Activated naive CD4-positive, alpha-beta T cell treated with anti-CD3 and anti-CD28 coated beads, Interleukin-2, amount 10 ng/mL, durations not matched to agents 7 days and 5 days (primary cell): ENCODE measurements at places on chromosomes 13 and 19.

DNA sequence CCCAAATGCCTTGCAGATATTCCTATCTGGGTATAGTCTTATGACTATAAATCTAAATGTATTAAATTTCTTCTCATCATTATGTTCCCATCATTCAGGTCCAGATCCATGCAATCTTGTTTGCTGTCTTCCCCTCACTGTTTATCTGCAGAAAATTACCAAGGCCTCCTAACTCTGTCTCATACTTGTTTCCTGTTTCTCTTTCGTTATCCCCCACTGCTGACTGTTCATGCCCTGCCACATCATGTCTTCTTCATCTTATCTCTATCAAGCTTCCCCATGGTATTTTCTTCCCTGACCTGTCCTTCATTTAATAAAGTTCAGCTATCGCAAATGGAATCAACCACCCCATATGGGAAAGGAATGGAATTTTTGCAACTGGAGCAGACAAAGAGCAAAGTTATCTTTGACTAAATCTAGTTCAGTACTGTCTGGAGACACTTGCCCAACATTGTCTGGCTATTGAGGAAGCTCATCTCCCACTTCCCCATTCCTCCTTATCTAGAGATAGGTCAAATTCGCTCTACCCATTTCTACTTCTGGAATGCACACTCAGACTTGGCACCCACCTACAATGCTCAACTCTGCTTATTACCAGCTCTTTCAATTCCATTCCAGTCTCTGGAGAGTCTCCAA, 1358.1 kb downstream of the EFNB2 start:
- DNase-seq, result no peak

DNA sequence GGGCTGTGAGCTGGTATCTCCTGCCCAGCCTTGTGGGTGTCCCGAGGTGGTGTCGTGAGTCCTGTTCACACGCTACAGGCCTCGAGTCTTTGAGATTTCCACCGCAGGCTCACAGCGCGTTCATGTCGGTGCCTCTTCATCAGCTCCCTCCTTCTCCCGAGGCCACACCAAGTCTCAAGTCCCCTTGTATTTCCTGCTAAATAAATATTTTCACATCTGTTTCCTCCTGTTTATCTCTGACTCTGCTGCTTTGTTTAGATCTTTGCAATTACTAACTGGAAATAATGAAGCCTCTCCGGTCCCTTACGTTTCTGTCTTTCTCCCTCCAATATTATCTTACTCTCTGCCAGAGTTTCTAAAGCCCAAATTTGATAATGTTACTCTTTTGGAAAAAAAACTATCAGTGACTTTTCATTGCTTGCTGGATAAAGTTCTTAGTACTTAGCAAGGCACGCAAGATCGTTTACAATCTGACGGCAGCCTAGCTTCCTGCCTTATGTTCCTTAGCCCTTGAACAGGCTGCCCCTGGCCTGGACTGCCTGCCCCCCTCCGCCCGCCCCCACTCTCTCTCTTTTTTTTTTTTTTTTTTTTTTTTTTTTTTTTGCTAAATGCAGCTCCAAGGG, 130.5 kb upstream of the RNF113B start:
- no peak for DNase-seq

DNA sequence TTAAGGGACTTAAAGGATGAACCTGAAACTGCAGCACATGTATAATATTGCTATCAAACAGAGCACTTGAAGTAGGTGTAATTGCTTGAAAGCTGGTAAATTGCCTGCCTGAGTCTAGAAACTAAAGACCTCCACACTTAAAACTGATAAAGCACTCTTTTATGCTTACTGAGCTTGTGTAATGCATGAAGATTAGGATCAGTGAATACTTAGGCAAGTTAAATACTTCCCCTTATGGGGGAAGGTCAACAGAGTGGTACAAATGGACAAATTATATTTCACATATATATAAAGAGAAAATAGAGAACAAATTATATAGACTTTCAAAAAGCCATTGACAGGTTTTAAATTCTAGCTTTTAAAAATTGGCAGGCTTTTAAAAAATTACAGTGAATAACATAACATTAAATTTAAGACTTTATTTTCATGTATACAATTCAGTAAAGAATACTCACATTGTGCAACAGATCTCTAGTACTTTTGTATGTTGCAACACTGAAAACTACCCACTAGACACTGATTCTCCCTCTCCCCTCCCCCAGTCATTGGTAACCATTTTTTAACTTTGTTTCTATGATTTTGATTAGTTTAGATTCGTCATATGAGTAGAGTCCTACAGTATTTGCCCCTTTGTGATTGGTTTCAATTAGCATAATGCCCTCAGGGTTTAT, 23.9 kb downstream of the PIBF1 start:
- DNase-seq, result no peak

GRCh38 chr13:85427416-85427815, 371.8 kb downstream of the SLITRK6 start:
- DNase-seq, result no peak

DNA sequence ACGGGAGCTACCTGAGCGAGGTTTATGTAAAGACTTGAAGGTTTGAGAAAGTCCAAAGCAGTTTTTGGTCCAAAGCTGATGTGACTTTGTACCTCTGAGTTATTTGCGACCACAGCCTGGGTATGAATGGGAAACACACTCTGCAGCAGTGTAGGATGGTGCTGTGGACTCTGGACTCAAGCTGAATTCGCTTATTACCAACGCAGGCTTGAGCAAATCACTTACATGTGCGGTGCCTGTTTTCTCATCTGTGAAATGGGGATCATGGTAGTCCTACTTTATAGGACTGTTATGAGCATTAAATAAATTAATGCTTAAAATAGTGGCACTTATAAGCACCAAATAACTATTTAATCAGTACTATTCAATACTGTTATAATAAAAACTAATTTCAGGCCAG, 176.5 kb downstream of the PAN3 start:
- DNase-seq, result no peak

GRCh38 chr13:113786262-113786841, 27.3 kb downstream of the TMEM255B start:
- DNase-seq, result no peak

DNA sequence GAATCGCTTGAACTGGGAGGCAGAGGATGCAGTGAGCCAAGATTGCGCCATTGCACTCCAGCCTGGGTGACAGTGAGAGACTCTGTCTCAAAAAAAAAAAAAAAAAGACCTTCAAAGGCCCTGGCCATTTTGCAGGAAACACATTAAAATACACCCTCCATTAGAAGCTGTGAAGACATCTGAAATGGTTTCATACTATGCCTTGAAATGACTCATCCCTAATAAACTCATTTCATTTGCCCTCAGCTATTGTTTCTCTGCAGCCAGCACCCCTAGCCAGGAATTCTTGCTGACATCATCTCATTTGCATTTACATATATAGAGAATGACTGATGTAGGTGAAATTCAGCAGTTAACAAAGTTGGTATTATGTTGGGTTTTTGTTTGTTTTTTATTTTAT, 8.7 kb downstream of the EML2 start:
- DNase-seq, result no peak

DNA sequence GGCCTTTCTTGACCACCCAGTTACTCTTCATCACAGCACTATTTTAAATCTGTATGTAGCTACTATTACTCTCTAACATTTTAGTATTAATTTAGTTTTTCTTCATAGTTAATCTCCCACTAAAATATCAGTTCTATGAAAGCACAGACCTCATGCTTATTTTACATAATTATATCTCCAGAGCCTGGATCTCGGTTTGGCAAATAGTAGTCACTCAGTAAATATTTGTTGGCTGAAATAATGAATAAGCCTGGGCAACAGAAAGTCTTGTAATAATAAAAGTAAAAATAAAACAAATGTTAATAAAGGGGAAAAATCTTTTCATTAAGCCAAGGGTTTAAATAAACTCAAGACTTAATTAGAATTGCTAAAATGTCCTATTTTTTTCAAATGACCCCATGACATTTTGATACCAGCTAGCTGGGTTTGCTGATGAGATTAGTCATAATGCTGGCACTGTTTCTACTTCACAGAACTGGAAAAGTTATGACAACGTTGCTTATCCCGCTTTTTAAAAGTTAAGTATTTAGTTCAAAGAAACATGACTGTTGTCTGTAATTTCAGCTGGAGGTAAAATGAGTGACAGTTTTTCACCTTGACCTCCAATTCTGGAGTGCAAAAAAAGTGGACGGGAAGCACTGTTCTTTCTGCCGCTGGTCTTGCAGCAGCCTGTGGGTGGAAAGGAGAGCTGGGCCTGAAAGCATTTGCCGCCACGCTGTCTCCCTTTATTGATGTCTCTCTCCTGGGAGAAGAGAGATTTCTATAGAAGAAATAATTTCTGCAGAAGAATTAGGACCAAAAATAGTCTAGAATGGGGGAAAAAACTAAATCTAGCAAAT, 85.2 kb upstream of the SPATA13 start:
- no peak for DNase-seq

GRCh38 chr13:45255247-45255987, 54.6 kb upstream of the KCTD4 start:
- no peak for DNase-seq

GRCh38 chr19:6076675-6077463, 33.4 kb downstream of the RFX2 start:
- no peak for DNase-seq

DNA sequence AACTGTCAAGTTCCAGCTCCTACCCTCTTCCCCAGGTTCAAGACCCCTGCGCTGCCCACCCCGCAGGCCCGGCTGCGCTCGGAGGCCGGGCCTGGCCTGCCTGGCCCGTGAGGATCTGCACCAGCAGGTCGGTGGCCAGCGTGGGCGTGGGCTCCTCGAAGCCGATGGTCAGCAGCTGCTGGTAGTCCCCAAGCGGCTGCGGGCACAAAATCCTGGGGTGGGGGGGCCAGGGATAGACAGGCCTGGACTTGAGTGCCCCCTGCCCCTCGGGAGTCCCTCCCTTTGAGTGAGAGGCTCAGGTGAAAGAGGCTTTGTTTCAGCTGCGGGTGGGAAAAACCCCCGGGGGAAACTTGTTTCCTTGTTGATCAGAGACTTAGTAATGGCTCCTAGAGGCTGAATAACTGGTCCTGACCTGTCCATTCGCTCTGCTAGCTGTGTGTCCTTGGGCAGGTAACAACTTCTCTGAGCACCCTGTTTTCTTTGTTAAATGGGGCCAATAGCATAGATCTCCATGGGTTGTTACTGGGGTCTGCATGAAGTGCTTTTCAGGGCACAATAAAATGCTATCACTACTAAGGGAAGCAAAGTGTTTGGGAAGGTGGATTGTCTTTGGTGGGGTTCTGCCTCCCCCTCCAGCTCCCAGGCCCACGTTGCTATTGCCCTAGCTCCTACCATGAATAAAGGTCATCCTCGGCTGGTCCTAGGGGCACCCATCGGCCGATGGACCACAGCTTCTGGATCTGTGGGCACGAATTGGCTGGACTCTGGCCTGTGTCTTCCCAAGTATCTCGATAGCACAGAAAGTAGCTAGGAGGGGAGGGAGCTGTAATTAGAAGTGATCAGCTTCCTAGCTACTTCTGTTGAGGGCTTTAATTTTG, 3.5 kb downstream of the C19orf67 start:
- peak; percentile 52 for DNase-seq

- peak; percentile 91 for DNase-seq
Measured at GRCh38 chr19:39405958-39406655, 540 bp upstream of the ZFP36 start.

DNA sequence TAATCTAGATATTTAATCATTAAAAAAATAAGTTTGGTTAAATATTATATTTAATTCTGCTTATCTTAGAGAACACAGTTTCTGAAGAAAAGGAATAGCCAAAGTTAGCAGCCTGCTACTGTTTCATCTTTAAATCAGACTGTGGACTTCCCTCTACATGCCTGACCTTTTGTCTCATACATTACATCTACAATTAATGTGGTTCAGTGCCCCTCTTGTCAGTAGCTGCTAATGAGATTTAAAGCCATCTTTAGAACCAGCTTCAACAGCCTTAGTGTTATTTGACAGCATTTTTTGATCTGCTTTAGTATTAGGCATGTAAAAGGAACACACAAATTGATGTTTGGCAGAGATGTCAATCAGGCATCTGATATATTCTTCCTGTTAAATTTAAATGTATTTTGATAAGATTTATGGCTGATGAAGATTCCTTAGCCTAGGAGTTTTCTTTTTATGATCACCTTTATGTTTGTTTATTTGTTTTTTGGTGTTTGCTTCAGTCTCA, 1925.8 kb upstream of the PRR20A start:
- DNase-seq, result no peak

GRCh38 chr13:25046274-25046984, 49.5 kb upstream of the PABPC3 start:
- no peak for DNase-seq

DNA sequence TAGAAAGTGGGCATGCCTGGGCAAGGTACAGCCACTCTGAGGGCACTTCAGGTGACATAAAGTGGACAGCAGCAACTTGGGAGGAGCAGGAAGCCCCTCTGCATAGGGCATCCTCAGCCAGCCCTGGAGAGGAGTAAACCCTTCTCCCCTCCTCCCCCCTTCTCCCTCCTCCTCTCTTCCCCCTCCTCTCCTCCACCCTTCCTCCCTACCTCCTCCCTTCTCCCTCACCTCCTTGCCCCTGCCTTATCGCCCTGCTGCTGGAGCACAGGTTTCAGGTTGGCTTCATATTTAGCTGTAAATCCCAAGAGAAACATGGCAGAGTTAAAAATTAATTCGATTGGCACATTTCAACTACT, 30.5 kb upstream of the ATP12A start:
- no peak for DNase-seq

GRCh38 chr13:34031610-34032009, 213.7 kb downstream of the RFC3 start:
- DNase-seq, result no peak

- no peak for DNase-seq
Measured at GRCh38 chr19:16678498-16678897, 17.6 kb downstream of the TMEM38A start.

DNA sequence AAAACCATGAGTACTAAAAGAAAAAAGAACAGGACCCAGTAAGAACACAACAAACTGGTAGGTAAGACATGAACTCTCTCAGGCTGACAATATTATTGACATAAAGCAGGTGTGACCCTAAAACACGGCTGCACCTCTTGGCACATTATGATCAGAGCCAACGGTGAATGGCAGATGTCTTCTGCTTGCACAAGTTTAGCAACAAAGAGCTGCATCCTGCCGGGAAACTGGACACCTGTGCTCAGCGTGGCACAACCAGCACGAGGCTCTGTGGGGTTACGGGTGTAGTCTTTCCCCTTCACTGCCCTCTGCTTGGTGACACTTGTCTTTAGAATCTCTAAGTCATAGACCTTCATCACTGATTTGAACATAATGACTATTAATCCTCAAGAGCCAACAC, 97.9 kb downstream of the DOCK9 start:
- DNase-seq, result no peak

DNA sequence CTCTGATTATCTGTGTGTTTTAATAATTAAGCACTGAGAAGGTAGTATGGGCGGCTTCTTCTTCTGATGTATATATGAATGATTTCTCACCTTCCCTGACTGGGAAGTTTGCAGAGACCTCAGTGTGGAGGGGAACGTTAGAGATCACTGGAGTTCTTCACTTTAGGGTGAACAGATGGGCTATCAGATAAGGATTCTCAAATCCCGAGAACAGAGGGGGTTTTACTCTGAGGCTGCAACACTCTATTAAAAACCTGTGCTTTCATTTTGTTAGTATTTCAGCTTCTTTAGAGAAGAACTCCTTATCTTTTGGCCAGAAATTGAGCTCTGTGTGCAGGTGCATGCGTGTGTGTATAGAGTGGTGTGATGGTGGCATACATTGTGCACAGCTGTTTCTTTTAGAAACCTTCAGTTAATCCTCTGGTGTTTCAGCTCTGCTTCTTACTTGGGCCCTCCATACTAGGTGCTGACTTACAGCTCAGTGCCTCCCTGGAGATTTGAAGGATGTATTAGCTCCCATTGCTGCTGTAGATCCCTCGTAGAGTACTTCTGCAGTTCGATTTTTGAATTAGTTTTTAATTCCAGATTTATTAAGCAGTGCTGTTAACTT, 45.3 kb upstream of the PCDH9 start:
- no peak for DNase-seq
